Endodermal cell (in vitro differentiated cells): ENCODE measurements at places on chromosomes 7 and 10.
A peak's percentile ranks its signal among the peaks of the same experiment; 100 is the strongest.

GRCh38 chr7:158613481-158613880 lies 25.9 kb upstream of the PTPRN2 start:
- DNase-seq, result no peak

DNA sequence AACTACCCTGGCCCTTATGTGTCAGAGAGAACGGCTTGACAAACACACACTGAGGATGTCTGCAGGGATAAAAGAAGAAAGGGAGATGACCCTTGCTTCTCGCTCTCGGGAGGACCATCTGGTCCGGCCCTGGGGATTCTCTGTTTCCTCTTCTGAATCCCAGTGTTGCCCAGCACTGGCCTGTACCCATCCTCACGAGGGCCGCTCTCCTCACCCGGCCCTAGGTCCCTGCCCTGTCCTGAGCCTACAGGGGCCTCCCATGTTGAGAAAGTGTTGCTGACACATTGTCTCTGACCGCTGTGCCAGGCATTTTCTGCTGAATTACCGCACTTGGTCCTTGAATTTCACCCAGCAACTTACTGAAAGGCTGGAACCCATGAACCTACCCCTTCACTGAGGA lies 171.9 kb upstream of the LANCL2 start:
- no peak for DNase-seq

GRCh38 chr10:63252095-63252762 lies 119.1 kb downstream of the NRBF2 start:
- no peak for DNase-seq

DNA sequence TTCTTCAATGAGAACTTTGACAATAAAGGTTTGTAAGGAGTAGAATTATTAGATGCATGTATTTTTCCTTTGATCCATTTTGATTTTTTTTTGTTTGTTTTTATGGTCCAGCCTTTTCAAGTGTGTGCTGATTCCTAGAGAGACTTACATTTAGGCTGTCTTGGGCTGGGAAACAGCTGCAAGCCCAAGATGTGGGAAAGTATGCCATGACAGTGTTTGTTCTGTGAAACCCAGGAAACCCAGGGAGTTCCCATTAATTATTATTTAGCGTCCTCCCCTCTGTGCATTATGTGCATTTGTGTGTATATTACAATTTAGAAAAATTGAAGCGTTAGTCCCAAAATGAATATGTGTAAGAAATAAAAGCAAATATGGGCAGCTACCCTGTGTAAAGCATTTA lies 216.7 kb downstream of the ABCA13 start:
- DNase-seq, result no peak

GRCh38 chr10:867807-868206 lies 63.7 kb downstream of the LARP4B start:
- DNase-seq, result no peak

- no peak for DNase-seq
Measured at GRCh38 chr7:7687800-7688199, 30.6 kb downstream of the RPA3 start.

DNA sequence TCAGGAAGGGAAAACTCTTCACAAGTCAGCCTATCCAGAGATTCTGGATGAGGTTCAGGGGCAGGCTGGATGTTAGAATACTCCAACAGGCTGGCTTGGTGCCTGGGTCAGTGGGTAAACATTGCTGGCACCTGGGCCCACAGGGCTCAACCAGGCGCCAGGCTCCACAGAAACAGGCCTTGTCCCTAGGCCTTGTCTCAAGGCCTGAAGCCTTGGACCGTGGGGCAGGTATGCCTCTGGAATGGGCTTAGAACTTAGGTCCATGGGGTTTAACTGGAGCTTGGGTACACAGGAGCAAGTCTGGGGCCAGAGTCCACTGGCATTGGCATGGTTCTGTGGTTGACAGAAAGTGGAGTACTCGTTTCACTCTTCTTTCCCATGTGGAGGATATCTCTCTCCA lies 263.0 kb upstream of the ETV1 start:
- DNase-seq, result no peak

DNA sequence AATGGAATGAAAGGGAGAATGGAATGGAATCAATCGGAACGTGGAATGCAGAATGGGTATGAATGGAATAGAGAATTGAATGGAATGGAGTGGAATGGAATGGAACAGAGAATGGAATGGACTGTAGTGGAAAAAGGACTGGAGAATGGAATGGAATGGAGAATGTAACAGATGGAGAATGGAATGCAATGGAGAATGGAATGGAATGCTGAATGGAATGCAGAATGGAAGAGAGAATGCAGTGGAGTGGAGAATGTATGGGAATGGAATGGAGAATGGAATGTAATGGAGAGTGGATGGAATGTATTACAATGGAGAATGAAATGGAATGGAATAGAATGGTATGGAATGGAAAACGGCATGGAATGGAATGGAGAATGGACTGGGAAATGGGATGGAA lies 96.9 kb downstream of the NSUN6 start:
- no peak for DNase-seq

GRCh38 chr7:132577206-132578049 lies 1.2 kb upstream of the PLXNA4 start:
- peak; percentile 91 for DNase-seq

- DNase-seq, result no peak
Measured at GRCh38 chr10:12448729-12449391, 99.5 kb downstream of the CAMK1D start.

GRCh38 chr10:126736142-126736541 lies 65.6 kb upstream of the C10orf90 start:
- no peak for DNase-seq

GRCh38 chr7:92246360-92247101 lies 757 bp downstream of the ANKIB1 start:
- DNase-seq, result peak; percentile 88

DNA sequence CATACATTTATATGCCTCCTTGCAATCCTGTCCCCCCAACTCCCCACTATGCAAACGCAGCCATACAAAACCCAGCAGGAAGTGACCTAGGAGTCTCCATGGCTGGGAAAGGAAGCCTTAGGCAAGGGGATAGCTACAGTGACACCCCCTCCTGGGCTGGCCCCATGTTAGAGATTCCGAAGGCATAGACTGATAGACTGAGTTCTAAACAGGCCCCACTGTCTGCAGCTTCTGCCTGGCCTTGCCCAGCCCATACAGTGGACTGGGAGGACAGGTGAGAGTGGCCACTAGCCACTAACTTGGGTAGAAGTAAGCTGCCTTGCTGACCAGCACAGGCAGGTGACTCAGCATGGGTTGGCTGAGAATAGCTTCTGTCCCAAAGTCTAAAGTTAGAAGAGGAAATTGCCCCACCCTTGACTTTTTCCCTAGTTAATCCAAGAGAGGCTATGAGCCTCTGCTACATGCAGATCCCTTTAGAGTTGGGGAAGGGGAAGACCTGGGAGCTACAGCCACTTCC lies 106.3 kb downstream of the C10orf105 start:
- DNase-seq, result peak; percentile 64

DNA sequence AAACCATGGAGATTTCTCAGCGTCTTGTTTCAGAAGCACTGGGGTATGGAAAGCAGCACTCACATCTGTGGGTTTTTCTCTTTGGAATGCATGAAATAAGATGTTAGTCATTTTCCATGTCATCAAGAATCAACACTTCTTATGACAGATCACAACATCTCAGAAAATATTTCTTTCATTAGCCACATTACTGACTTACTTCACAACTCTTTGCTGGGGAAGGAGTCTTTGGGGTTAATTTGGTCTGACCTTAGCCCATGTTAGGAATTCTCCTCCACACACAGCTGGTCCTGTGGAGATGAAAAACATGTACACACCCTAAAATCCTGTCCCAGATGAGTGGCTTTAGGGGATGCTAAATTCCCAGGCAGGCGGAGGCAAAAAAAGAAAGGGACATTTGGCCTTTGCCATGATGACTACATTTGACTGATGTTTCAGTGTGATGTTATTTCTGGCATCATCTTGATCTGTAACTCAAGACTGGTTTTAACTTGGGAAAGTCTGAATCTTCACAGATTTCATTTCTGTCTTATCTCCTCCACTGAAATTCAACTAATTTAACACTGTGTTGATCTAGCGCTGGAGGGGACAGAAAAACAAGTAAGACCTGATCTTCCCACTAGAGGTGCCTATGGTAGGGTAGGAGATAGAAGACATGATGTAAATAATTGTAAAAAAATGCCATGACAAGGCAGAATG lies 363.2 kb downstream of the PRPF18 start:
- DNase-seq, result no peak

- no peak for DNase-seq
Measured at GRCh38 chr7:71349682-71350481, 217.9 kb downstream of the GALNT17 start.

- DNase-seq, result no peak
Measured at GRCh38 chr7:94618126-94618525, 37.8 kb downstream of the SGCE start.

DNA sequence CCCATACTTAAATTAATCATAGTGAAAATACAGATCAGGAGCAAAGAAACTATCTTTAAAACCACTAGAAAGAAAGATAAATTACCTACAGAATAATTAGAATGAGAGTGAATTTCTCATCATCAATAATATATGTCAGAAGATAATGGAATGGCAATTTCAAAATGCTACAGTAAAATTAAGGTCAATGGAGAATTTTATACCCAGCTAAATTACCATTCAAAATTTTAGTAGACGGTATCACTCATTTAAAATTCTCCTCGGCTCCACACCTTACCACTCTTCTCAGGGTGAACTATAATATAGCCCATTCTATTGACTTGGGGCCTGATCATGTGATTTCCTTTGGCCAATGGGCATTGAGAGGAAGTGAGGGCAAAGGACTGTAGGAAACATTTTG lies 192.5 kb upstream of the TCERG1L start:
- DNase-seq, result no peak

DNA sequence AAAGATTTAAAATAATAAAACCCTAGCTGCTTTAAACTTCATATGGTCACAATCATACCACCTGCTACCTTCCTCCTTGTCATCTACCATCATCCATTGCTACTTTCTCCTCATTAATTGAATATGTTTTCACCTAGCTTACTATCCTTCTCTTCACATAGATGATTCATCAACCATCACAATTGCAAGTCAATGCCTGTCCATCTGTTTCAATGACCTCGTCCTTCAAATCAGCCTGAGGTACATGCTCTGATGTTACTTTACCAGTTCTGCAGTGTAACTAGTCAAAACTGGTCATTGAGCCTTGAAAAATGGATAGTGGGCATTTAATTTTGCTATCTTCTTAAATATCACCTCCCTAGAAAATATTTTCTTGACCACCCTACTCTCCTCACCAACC lies 164.7 kb downstream of the SEMA3E start:
- DNase-seq, result no peak

GRCh38 chr7:47513741-47514241 lies 68.1 kb downstream of the TNS3 start:
- DNase-seq, result no peak

DNA sequence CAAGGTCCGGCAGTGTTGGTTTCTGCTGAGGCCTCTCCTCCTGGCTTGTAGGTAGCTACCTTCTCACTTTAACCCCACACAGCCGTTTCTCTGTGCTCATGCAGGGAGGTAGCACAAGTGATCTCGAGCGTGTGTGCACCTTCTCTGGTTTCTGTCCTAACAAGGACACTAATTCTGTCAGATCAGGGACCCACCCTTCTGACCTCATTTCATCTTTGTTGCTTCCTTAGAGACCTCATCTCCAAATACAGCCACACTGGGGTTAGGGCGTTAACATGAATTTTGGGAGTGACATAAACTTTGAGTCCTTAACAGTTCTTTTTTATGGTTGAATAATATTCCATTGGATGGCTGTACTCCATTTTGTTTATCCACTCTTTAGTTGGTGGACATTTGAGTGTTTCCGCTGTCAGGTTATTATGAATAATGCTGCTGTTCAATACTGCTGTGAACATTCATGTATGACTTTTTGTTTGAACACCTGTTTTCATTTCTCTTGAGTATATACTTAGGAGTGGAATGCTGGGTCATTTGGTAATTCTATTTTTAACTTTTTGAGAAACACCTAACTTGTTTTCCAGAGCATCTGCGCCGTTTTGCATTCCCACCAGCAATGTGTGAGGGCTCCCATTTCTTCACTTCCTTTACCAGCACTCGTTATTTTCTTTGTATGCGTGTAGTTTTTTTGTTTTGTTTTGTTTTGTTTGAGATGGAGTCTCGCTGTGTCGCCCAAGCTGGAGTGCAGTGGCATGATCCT lies 57.5 kb downstream of the LCOR start:
- DNase-seq, result no peak

DNA sequence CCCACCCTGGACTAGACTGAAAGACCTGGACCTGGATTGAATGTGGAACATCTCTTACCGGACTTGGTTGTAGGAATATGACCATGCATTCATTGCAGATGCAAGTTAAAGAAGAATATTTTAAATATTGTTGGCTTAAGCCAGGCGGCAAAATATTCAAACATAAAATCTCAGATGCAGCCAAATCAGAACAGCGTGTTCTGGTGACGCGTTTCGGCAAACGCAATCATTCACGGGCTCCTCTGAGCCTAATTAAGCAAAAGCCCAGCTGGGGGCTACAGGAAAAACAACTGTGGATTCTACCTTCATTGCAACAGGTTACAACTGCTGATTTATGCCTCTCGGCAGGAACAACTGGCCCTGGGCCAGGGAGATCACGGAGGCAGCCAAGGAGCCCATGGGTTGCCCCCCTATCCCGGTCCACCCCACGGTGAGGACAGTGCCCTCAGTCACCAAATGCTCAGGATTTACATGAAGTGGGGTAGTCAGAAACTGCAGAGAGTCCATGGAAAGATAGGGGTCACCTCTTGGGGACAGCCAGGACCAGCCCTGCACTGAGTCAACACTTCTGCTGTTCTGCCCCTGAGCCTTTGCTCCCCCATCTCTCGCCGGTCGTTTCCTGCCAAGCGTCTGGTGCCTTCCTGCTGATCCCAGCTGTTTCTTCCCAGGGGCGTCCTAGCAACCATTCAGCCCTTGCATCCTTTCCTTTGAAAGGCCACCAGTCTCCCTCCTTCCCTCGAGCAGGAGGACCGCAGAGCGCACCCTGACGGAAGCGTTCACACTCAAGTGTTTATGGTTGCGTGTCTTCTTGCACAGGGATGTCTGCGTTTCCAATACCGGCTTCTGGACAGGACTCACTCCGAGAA lies 64.4 kb upstream of the SFMBT2 start:
- DNase-seq, result peak; percentile 79

DNA sequence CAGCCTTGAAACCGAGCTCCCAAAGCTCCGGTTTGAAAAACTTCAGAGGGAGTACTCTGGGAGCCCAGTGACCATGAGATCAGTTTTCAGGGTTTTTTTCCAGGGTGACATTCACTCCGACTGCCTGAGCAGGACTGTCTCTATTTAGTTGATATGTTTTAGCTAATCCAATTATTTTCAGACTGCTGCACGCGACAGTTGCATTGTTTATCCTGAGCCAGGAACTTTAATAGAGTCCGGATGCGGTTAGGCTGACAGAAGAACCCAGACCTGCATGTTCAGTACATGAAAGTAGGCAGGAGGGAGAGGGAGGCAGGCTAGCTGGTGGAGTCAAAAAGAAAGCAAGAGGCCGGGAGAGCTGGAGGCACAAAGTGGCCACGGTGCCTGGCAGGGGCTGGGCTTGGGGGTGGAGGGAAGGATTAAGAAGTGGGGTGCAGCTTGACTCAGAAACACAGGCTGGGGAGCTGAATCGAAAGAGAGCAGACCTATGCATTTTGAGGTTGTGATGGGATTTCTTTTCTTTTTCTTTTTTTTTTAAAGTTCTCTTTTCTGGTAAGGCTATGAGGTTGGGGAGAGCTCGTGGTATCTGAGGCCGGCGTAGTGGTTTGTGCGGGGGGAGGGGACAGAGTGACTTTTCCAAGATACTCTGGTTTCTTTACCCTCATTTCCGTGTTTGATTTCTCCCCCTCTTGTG lies 5.7 kb downstream of the GATA3 start:
- DNase-seq, result no peak

- no peak for DNase-seq
Measured at GRCh38 chr7:85850381-85850780, 663.5 kb upstream of the SEMA3D start.
